ENCODE measurements at places on chromosomes 13 and 19. TPM values are rescaled to one million over a fixed set of nuclear protein-coding genes. Genes with fewer than 3 reads are reported as not detected.

The PALM gene
- 48.9 TPM for total RNA-seq

The NCCRP1 gene
- total RNA-seq: not detected

The ZIC2 gene
- total RNA-seq: not detected

The OR10H1 gene
- total RNA-seq: not detected

DNA sequence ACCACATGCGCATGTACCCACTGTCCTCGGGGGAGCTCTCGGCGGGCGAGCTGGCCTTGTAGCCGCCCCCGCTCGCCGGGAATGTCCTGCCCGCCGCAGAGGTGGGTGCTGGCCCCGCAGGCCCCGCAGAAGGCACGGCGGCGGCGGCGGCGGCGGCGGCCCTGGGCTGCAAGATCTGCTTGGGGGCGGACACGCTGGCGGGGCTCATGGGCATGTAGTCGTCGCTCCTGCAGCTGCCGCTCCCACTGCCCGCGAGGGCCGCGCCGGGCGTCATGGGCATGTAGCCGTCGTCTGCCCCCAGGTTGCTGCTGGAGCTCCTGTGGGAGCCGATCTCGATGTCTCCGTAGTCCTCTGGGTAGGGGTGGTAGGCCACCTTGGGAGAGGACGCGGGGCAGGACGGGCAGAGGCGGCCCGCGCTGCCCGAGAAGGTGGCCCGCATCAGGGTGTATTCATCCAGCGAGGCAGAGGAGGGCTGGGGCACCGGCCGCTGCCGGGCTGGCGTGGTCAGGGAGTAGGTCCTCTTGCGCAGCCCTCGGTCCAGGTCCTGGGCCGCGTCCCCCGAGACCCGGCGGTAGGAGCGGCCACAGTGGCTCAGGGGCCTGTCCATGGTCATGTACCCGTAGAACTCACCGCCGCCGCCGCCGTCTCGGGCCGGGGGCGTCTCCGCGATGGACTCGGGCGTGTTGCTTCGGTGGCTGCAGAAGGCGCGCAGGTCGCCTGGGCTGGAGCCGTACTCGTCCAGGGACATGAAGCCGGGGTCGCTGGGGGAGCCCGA lies 2.4 kb downstream of the IRS2 start:
- no peak for DNase-seq

GRCh38 chr19:3097442-3097871 lies 3.3 kb downstream of the GNA11 start:
- DNase-seq: no peak

- no peak for DNase-seq
These were observed at the start of gene A1BG for GRCh38 chr19:58352760-58353671. A1BG (minus strand) TSS chr19:58353492; CDS start chr19:58353437, 55 bp downstream.

DNA sequence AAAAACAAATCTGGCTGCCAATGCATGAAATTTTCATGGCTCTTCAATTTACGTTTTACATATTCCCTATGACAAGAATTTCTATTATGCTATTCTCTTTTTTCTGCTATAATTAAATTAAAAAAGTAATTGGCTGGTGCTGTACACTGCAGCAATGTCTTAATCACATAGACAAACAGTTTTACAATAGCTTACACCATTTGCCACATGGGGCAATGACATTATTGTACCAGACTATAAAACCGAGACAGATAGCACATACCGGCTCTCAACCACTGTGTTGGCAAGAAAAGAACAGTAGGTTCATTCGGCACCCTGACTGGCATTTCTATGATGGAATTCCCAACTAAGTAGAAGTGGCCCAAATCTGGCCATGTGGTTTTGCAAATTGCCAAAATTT lies 67.7 kb downstream of the DACH1 start:
- no peak for DNase-seq

- no peak for DNase-seq
These were observed 6.5 kb downstream of the PLPPR3 start for GRCh38 chr19:815079-815774.

DNA sequence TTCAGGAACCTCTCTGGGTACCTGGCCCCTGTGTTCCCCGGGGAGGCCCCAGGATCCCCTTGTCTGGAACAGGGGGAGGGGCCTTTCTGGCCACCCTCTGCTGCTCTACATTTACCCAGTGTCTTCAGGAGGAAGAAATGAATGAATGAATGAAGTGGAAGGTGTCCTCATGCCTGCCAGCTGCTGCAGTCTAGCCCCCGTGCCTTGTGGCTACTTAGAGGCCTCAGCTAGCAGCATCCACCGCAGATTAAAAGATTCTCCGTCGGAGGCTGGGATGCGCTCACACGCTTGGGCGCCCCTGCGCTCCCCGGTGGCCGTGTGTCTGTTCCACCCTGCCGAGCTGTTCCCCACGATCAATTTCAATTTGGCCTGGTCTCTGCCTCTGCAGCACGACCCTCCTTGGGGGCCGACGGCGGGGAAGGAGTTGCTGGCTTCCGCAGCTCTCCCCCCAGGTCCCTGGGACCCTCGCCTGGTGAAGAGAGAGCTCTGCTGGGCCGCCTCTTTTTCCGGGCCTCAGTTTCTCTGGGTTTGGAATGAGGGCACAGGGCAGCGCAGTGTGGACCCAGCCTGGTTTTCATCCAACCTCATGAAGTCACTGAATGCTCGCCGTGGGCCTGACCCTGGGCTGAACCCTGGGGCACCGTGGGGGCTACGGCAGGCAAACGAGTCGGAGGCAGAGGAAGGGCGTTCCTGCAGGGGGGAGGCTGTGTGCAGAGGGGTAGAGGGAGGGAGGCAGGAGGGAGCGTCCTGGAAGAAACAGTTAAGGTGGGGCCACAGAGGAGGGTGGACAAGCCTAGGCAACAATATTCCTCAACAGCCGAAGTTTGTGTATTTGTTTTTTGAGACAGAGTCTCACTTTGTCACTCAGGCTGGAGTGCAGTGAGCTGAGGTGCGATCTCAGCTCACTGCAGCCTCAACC lies 28.3 kb downstream of the EFNA2 start:
- DNase-seq: no peak

DNA sequence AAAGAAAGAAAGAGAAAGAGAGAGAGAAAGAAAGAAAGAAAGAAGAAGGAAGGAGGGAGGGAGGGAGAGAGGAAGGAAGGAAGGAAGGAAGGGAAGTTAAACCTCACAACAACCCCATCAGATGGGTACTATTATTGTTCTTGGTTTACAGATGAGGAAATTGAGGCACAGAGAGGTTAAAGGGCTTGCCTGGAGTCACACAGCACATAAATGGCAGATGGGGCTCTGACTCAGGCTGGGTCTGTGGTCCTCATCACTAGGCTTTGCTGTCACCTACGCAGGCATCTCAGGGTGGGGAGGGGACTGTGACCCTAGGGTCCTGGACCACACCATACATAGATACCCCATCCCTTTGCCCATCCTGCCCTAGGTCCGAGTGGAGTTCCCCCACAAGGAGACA lies 36.3 kb downstream of the RDH8 start:
- no peak for DNase-seq
